ENCODE measurements at places on chromosomes 5 and 9.

GRCh38 chr9:110742741-110743371 lies 74.3 kb downstream of the MUSK start:
- no peaks in the 10 kb centered on the region for H3K36me3 ChIP-seq
- H3K27ac ChIP-seq = no peak overlapping the region
- H3K4me1 ChIP-seq = no peaks in the 10 kb centered on the region
- no peak overlapping the region for H3K4me3 ChIP-seq

DNA sequence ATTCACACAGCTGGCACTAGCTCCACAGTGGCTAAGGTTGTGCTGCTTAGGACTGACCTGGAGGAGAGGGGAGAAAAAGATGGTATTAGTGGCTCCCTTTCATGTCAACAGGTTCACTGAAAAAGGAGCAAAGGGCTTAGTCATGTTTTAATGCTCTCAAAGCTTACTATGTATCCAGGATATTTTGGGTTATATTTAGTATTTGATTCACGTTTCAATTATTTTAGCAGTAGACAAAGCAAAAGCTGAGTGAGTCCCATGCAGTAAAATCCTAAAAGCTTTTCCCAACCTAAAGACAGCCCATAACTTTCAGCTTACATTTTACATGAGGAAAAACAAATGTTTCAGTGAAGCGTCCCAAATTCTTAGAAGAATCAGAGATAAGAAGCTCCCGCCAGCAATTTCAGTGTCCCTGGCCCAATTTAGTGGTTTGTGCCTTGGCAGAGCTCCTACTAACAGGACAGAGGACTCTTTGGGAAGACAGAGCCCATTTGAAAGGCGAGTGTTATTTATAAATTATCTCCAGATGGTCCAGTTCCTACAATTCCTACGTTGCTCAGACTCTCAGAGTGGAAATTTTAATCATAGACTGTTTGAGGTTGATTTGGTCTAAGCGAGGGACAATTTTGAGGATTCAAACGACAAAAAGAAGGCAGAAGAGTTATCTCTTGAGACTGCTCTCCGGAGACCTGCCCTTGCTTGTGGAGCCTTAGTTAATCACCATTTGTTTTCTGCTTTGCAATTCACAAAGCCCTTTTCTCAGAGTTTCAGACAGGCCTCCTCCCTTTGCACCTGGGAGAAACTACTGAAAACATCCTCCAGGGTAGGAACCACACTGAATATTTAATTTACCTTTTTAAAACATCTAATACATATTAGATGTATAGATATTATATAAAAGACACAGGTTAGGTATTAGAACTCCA lies 225.0 kb upstream of the ANKRD55 start:
- H3K4me1 ChIP-seq = peaks cover 5% of the 10 kb centered on the region
- no peak for DNase-seq
- H3K36me3 ChIP-seq = no peaks in the 10 kb centered on the region
- H3K27me3 ChIP-seq = peaks cover 4% of the 10 kb centered on the region

DNA sequence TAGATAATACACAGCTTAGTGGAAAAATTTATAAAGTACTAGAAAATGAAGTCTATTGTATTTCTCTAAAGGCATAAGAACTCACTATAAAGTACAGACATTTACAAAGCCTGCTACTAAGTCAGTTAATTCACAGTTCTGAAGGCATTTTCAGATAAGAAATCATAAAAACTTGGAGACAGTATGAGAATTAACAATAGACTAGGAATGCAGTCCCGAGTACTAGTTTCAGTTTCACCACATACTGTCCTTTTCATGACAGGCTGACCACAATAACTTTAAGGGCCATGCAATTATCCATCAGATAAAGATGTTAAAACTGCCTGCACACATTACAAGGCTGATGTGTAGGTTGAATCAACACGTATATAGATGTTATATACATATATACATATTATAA lies 362.6 kb upstream of the SMC2 start:
- no peak overlapping the region for H3K27ac ChIP-seq
- H3K36me3 ChIP-seq = no peaks in the 10 kb centered on the region
- H3K4me3 ChIP-seq = no peak overlapping the region
- H3K4me1 ChIP-seq = no peaks in the 10 kb centered on the region

GRCh38 chr5:78835176-78835575 lies 149.9 kb downstream of the ARSB start:
- peaks cover 4% of the 10 kb centered on the region for H3K36me3 ChIP-seq
- H3K27ac ChIP-seq = no peak overlapping the region
- H3K4me3 ChIP-seq = no peak overlapping the region
- no peaks in the 10 kb centered on the region for H3K4me1 ChIP-seq
- no peak for DNase-seq

- H3K27ac ChIP-seq = no peak overlapping the region
- DNase-seq = no peak
- H3K36me3 ChIP-seq = no peaks in the 10 kb centered on the region
- H3K4me3 ChIP-seq = no peak overlapping the region
Observed at GRCh38 chr5:56725711-56726411, 89.5 kb upstream of the MAP3K1 start.

DNA sequence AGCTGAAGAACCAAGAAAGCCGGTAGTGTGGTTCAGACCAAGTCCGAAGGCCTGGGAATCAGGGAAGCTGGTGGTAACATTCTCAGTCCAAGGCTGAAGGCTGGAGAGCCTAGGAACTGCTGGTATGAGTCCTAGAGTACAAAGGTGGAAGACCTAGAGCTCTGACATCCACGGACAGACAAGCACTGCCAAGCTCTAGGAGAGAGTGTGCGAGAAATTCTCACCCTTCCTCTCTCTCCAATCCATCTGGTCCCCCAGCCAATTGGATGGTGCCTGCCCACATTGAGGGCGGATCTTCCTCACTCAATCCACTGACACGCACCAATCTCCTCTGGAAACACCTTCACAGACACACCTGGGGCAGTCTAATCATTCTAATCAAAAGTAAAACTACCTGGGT lies 19.7 kb upstream of the ADAMTS19 start:
- no peak for DNase-seq
- no peaks in the 10 kb centered on the region for H3K36me3 ChIP-seq
- no peak overlapping the region for H3K4me3 ChIP-seq
- no peak overlapping the region for H3K27ac ChIP-seq
- H3K4me1 ChIP-seq = no peaks in the 10 kb centered on the region

GRCh38 chr5:78597068-78597973 lies 51.3 kb downstream of the LHFPL2 start:
- no peak overlapping the region for H3K27ac ChIP-seq
- no peak overlapping the region for H3K4me3 ChIP-seq
- H3K27me3 ChIP-seq = peaks cover 11% of the 10 kb centered on the region
- H3K4me1 ChIP-seq = no peaks in the 10 kb centered on the region
- H3K36me3 ChIP-seq = no peaks in the 10 kb centered on the region

DNA sequence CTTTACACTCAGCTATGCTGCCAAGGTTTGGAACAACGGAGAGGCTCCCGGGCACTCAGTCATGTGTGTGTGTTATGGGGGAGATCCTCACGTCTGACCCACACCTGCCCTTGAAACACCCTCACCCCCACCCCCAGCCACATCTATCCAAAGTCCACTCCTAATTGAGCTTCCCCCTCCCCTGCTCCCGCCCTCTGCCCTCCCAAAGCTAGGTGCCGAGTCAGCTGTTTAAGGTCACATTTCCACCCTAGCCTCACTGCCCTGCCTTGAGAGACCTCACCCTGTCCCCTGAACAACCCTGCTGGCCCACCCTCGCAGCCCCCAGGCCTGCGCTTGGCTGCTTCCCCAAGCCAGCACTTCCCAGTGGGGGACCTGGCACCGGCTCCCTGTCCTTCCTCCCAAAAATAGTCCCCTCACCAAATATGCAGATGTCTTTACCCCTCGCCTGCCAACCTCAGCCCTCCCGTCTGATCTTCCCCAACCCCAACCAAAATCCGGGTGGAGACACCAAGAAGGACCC lies 36.0 kb downstream of the GLDC start:
- H3K36me3 ChIP-seq = no peaks in the 10 kb centered on the region
- peaks cover 2% of the 10 kb centered on the region for H3K4me1 ChIP-seq
- no peak for DNase-seq
- H3K27ac ChIP-seq = no peak overlapping the region
- no peak overlapping the region for H3K4me3 ChIP-seq

- no peaks in the 10 kb centered on the region for H3K27me3 ChIP-seq
- H3K36me3 ChIP-seq = peaks cover 40% of the 10 kb centered on the region
- no peak overlapping the region for H3K27ac ChIP-seq
- H3K4me3 ChIP-seq = no peak overlapping the region
- DNase-seq = no peak
Observed at GRCh38 chr9:83992407-83992806, 11.8 kb downstream of the RMI1 start.

DNA sequence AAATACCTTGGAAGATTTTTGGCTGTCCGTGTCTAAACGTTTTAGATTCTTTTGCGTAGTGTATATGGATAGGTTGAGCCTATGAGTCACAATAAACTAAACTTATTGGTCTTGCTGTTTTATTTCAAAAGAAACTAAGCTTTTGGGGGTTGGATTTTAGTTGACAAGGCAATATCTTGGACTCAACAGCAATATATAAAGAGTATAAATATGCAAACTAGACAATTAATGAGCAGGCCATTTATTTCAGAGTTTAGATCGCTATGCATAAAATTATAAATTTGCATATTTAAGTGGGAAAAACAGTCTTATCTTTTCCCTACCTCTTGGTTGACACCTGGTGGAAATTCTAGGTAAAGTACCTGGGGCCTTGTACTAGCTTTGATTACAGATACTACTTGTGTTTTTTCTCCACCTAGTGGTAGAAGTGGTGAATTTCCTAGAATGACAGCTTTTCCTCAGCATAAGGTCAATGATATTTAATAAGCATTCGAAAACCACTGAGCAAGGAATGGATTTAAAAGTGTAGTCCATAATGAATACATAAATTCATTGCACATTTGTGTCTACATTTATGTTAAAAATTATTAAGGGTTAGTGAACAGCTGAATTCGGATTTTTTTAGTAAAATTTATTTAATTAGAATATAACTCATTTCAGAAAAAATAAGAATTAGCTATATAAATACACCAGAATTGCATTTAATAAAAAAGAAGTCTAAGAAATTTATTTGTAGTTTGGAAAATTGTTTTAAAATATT lies 1.7 kb upstream of the ARRDC3 start:
- H3K4me1 ChIP-seq = peaks cover 20% of the 10 kb centered on the region
- H3K36me3 ChIP-seq = peaks cover 17% of the 10 kb centered on the region
- peak overlapping the region; percentile 87 for H3K4me3 ChIP-seq
- DNase-seq = peak; percentile 66
- H3K27me3 ChIP-seq = peaks cover 2% of the 10 kb centered on the region
- peak overlapping the region; percentile 99 for H3K27ac ChIP-seq

- H3K36me3 ChIP-seq = no peaks in the 10 kb centered on the region
- peaks cover 53% of the 10 kb centered on the region for H3K4me1 ChIP-seq
- no peak overlapping the region for H3K4me3 ChIP-seq
- H3K27ac ChIP-seq = no peak overlapping the region
- no peak for DNase-seq
Observed at GRCh38 chr9:97935276-97935675, 2.7 kb downstream of the HEMGN start.

DNA sequence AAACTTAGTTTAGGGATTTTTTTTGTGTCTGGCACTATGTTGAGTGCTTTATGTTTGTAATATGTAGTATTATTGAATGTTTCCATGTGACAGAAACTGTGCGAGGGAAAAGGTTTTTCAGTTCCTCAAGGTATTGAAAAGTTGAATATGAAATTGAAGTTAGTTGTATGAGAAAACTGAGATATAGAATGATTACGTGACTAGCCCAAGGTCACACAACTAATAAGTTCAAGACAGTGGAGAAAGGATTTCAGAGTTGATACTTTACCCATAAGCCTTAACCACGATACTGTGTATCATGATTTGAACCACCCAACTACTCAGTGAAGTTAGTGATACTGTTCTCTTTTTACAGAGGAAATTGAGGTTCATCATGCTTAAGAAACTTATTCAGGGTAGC lies 5.7 kb downstream of the NIPBL start:
- H3K4me3 ChIP-seq = no peak overlapping the region
- H3K27ac ChIP-seq = no peak overlapping the region
- DNase-seq = no peak

DNA sequence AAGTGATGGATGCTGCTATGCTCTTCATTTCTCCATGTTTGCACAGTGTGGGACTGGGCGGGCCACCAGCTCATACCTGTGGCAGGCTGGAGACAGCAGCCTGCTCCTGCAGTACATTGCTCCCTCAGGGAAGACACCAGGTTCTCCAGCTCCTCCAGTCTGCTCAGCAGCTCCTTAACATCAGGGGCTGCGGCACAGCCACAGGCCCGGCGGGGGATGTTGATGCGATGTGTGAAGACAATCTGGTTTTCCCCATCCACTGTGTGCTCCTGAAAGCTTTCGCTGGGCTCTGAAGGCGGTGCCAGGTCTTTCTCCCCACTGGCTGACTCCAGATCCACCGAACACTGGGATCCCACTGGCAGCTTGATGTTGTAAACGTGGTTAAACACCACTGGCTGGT lies 27.5 kb downstream of the TNC start:
- peaks cover 7% of the 10 kb centered on the region for H3K27me3 ChIP-seq
- DNase-seq = no peak
- no peak overlapping the region for H3K27ac ChIP-seq
- H3K36me3 ChIP-seq = no peaks in the 10 kb centered on the region

- no peak overlapping the region for H3K27ac ChIP-seq
- H3K4me3 ChIP-seq = no peak overlapping the region
Observed at GRCh38 chr9:109349421-109349846, 28.6 kb upstream of the EPB41L4B start.

Measured in activated CD8-positive, alpha-beta T cell treated with anti-CD3 and anti-CD28 coated beads, Interleukin-2, amount 10 ng/mL, durations not matched to agents 7 days and 5 days (primary cell).